ENCODE measurements at places on chromosomes 3 and 15.

DNA sequence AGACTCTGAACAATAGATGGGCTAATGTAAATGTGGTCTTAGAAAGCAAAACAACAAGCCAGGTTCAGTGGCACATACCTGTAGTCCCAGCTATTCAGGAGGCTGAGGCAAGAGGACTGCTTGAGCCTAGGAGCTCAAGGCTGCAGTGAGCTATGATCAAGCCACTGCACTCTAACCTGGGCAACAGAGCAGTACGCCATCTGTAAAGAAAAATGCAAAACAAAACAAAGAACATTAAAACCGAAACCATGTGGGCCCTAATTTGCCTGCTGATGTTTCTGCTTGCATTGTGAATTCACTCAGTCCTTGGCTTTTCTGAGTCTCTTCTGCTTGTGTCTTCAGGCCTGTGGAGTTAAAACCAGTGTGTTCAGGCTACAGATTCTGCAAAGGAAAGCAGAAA, 56.7 kb downstream of the CCNL1 start:
- no peaks in the 10 kb centered on the region for H3K27me3 ChIP-seq
- no peak overlapping the region for H3K4me3 ChIP-seq
- no peak for DNase-seq
- no peak overlapping the region for H3K27ac ChIP-seq

GRCh38 chr15:94083467-94084052, 147.8 kb upstream of the MCTP2 start:
- no peaks in the 10 kb centered on the region for H3K36me3 ChIP-seq
- no peak overlapping the region for H3K4me3 ChIP-seq
- DNase-seq, result no peak

GRCh38 chr3:150528354-150528797, 17.9 kb downstream of the SERP1 start:
- H3K4me1 ChIP-seq, result no peaks in the 10 kb centered on the region
- no peaks in the 10 kb centered on the region for H3K27me3 ChIP-seq
- no peaks in the 10 kb centered on the region for H3K36me3 ChIP-seq
- DNase-seq, result no peak
- no peak overlapping the region for H3K4me3 ChIP-seq

DNA sequence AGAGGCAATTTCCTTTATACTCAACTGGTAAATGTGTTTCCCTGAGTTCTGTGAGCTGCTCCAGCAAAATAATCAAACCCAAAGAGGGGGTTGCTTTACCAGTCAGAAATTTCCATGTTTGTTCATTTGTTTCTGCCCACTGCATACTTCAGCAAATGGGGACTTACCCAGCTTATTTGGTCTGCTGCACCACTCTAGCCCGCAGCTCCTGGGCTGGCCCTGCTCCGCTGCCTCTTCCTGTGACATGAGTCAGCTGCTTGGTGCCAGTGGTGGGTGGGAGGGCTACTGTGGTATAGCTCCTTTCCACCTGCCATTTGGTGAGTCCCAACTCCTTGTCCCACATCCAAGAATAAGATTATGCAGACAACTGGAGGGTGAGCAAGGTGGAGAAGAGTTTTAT, 644.2 kb downstream of the MCTP2 start:
- H3K27me3 ChIP-seq, result no peaks in the 10 kb centered on the region
- no peak for DNase-seq
- H3K4me1 ChIP-seq, result no peaks in the 10 kb centered on the region
- H3K4me3 ChIP-seq, result no peak overlapping the region

- H3K36me3 ChIP-seq, result no peaks in the 10 kb centered on the region
- H3K4me3 ChIP-seq, result no peak overlapping the region
- DNase-seq, result no peak
- H3K27me3 ChIP-seq, result no peaks in the 10 kb centered on the region
- H3K4me1 ChIP-seq, result no peaks in the 10 kb centered on the region
Observed at GRCh38 chr3:29577250-29577649, 296.4 kb downstream of the RBMS3 start.

- no peak overlapping the region for H3K4me3 ChIP-seq
- H3K4me1 ChIP-seq, result peaks cover 18% of the 10 kb centered on the region
- H3K27me3 ChIP-seq, result no peaks in the 10 kb centered on the region
- H3K27ac ChIP-seq, result no peak overlapping the region
- H3K36me3 ChIP-seq, result no peaks in the 10 kb centered on the region
Observed at GRCh38 chr3:177353140-177353539, 155.9 kb upstream of the TBL1XR1 start.

DNA sequence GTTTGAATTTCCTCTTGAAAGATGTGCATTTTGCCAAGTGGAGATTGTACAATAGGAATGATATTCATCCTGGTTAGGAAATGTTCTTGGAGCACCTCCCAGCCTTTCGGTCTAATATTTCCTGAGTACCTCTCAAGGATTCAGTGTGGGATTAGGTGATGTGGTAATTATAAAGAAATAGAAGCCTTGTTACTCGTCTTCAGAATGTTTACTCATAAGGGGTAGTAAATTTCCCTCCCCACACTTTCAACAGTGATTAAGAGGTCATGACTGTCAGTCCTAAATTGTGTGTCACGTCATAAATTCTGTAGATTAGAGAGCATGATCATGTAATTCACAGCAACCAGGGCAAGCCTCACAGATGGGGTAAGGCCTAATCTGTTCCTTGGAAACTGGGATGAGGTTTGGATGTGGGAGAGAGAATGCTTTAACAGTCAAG, 633.1 kb upstream of the TBL1XR1 start:
- DNase-seq, result no peak
- H3K27ac ChIP-seq, result peak overlapping the region; percentile 48
- H3K27me3 ChIP-seq, result no peaks in the 10 kb centered on the region
- peaks cover 28% of the 10 kb centered on the region for H3K4me1 ChIP-seq

DNA sequence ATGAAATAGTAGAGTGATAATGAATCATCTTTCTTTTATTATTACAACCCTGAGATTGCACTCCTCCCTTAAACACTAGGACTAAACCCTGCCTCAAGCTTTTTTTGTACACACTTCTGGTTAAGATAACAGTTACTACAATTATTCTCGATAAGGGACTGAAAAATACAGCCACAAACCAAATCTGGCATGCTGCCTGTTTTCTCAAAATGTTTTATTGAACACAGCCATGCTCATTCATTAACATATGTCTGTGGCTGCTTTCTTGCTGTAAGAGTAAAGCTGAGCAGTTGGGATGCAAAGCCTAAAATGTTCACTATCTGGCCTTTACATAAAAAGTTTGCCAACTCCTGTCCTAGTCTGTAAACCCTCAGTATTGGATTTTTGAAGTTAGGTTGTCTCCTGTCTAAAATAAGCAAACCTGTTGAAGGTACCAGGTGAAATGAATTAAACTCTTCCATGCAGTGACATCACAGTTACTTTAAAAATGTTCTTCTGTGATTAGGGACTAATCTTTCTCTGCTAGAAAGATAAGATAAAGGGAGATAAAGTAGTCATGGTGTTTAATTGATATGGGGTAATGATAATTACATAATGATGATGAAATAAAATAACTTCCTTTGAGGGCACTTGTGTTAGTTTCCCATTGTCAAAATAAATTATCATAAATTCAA, 218.2 kb downstream of the STXBP5L start:
- H3K4me1 ChIP-seq, result no peaks in the 10 kb centered on the region
- no peak for DNase-seq
- H3K27me3 ChIP-seq, result no peaks in the 10 kb centered on the region
- no peak overlapping the region for H3K4me3 ChIP-seq
- H3K36me3 ChIP-seq, result no peaks in the 10 kb centered on the region
- no peak overlapping the region for H3K27ac ChIP-seq

DNA sequence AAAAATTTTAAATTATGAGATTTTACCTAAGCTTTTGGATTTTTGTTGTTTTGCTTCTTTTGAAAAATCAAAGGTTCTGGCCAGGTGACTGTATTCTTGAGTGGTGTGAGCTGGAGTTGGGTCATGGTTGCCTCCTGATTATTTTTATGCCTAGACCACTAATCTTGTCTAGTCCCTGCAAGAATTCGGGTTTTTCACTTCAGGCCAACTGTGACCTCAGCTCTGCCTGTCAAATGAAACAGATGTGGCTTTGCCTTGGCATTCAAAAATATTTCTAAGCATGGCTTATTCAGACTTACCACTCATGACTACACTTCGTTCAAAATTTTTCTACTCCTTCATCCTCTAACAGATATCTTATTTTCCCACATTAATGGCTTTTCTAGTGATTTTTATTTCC, 25.4 kb upstream of the CDV3 start:
- no peaks in the 10 kb centered on the region for H3K27me3 ChIP-seq
- H3K27ac ChIP-seq, result peak overlapping the region; percentile 62
- H3K4me1 ChIP-seq, result peaks cover 8% of the 10 kb centered on the region

DNA sequence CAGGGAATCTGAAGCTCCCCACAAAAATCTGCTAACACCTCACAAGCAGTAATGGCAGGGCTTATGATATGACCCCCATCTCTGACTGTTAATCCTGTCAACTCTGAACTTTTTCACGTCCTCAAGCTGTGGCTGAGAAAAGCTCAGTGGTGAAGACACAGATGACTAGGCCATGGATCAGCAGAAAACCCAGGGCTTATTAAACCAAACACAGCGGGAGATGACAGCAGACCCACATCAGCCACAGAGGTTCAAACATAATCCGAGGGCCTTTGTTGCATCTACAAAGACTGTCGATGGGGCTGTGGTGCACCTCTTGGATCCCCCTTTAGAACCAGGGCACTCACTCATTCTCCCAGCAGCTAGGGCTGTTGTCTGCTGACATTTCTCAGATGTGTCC, 50.4 kb downstream of the GLB1 start:
- peaks cover 51% of the 10 kb centered on the region for H3K36me3 ChIP-seq
- no peak overlapping the region for H3K27ac ChIP-seq
- no peak for DNase-seq
- H3K4me3 ChIP-seq, result no peak overlapping the region
- H3K27me3 ChIP-seq, result no peaks in the 10 kb centered on the region

GRCh38 chr3:134718726-134719125, 67.9 kb upstream of the KY start:
- H3K27ac ChIP-seq, result no peak overlapping the region
- H3K4me1 ChIP-seq, result no peaks in the 10 kb centered on the region
- no peaks in the 10 kb centered on the region for H3K36me3 ChIP-seq
- H3K27me3 ChIP-seq, result no peaks in the 10 kb centered on the region
- DNase-seq, result no peak

- H3K36me3 ChIP-seq, result no peaks in the 10 kb centered on the region
- no peak overlapping the region for H3K27ac ChIP-seq
- H3K4me1 ChIP-seq, result peaks cover 5% of the 10 kb centered on the region
- no peak overlapping the region for H3K4me3 ChIP-seq
- no peaks in the 10 kb centered on the region for H3K27me3 ChIP-seq
- no peak for DNase-seq
Observed at GRCh38 chr3:30707825-30708224, 101.4 kb downstream of the TGFBR2 start.

- no peak for DNase-seq
- H3K27ac ChIP-seq, result no peak overlapping the region
Observed at GRCh38 chr15:57149196-57149595, 227.1 kb upstream of the CGNL1 start.

DNA sequence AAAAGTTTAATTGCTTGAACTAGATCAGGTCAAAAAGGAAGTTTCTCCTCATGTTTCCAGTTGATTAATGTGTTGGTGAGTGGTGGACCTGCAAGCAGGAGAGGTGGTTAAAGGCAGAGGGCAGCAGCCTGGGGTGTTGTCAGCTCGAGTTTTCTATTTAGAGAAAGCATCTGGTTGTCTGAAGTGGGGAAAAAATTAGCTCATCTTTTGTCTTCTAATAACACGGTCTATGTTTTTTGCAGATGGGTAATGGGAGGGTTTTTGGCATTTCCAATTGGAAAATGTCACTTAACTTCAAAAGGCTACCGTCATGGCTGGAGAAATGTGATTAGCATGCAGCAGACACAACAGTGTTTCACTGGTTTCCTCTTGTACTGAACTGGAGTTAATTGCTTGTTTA, 122.6 kb downstream of the ITPR1 start:
- H3K36me3 ChIP-seq, result no peaks in the 10 kb centered on the region
- no peak for DNase-seq
- H3K4me1 ChIP-seq, result no peaks in the 10 kb centered on the region
- no peak overlapping the region for H3K27ac ChIP-seq
- H3K4me3 ChIP-seq, result no peak overlapping the region

GRCh38 chr3:158419820-158420653, 151.0 kb upstream of the MLF1 start:
- no peaks in the 10 kb centered on the region for H3K36me3 ChIP-seq
- DNase-seq, result no peak
- no peaks in the 10 kb centered on the region for H3K4me1 ChIP-seq

GRCh38 chr3:31615071-31615875, 82.5 kb downstream of the STT3B start:
- peaks cover 20% of the 10 kb centered on the region for H3K4me1 ChIP-seq
- H3K27ac ChIP-seq, result no peak overlapping the region
- no peak overlapping the region for H3K4me3 ChIP-seq
- H3K36me3 ChIP-seq, result peaks cover 27% of the 10 kb centered on the region
- no peaks in the 10 kb centered on the region for H3K27me3 ChIP-seq

GRCh38 chr3:171982828-171983227, 56.5 kb upstream of the FNDC3B start:
- H3K27ac ChIP-seq, result no peak overlapping the region
- no peaks in the 10 kb centered on the region for H3K36me3 ChIP-seq
- no peak overlapping the region for H3K4me3 ChIP-seq
- H3K27me3 ChIP-seq, result no peaks in the 10 kb centered on the region

GRCh38 chr3:195849322-195850074, 37.8 kb upstream of the MUC4 start:
- H3K27me3 ChIP-seq, result peaks cover 6% of the 10 kb centered on the region
- H3K4me1 ChIP-seq, result no peaks in the 10 kb centered on the region
- DNase-seq, result no peak
- H3K27ac ChIP-seq, result no peak overlapping the region

GRCh38 chr3:83738202-83738601, 1220.6 kb upstream of the CADM2 start:
- H3K27ac ChIP-seq, result no peak overlapping the region
- no peaks in the 10 kb centered on the region for H3K4me1 ChIP-seq
- H3K27me3 ChIP-seq, result no peaks in the 10 kb centered on the region
- H3K36me3 ChIP-seq, result no peaks in the 10 kb centered on the region
- no peak overlapping the region for H3K4me3 ChIP-seq

- no peak overlapping the region for H3K27ac ChIP-seq
- no peaks in the 10 kb centered on the region for H3K27me3 ChIP-seq
- no peaks in the 10 kb centered on the region for H3K36me3 ChIP-seq
Observed at GRCh38 chr15:77564341-77564740, 68.4 kb downstream of the LINGO1 start.

DNA sequence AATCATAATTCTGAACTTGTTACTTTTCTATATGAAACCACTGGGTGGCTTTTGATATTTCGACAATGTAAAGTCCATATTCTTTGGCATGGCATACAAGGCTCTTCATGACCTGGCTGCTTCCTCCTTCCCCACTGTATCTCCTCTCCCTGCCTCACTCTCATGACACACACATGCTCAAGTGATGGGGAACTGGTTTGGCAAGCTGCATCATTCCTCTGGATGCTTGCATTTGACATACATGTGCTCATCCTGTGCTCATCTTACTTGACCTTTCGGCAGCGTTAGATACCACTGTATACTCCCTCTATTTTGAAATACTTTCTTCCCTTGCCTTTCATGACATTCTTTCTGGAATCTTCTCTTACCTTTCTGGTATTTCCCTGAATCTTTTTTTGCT, 51.8 kb upstream of the ZDHHC23 start:
- no peak overlapping the region for H3K27ac ChIP-seq
- H3K36me3 ChIP-seq, result no peaks in the 10 kb centered on the region
- H3K4me1 ChIP-seq, result peaks cover 9% of the 10 kb centered on the region
- DNase-seq, result no peak
- H3K27me3 ChIP-seq, result no peaks in the 10 kb centered on the region
- no peak overlapping the region for H3K4me3 ChIP-seq

All from lower lobe of right lung (tissue), 2 donors.